ENCODE measurements at places on chromosomes 16 and 17.

DNA sequence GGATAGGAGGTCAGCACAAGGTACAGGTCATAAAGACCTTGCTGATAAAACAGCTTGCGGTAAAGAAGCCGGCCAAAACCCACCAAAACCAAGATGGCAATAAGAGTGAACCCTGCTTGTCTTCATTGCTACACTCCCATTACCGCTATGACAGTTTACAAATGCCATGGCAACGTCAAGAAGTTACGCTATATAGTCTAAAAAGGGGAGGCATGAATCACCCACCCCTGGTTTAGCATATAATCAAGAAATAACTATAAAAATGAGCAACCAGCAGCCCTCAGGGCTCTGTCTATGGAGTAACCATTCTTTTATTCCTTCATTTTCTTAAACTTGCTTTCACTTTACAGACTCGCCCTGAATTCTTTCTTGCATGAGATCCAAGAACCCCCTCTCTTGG lies 1.0 kb upstream of the HSBP1 start:
- DNase-seq = no peak

DNA sequence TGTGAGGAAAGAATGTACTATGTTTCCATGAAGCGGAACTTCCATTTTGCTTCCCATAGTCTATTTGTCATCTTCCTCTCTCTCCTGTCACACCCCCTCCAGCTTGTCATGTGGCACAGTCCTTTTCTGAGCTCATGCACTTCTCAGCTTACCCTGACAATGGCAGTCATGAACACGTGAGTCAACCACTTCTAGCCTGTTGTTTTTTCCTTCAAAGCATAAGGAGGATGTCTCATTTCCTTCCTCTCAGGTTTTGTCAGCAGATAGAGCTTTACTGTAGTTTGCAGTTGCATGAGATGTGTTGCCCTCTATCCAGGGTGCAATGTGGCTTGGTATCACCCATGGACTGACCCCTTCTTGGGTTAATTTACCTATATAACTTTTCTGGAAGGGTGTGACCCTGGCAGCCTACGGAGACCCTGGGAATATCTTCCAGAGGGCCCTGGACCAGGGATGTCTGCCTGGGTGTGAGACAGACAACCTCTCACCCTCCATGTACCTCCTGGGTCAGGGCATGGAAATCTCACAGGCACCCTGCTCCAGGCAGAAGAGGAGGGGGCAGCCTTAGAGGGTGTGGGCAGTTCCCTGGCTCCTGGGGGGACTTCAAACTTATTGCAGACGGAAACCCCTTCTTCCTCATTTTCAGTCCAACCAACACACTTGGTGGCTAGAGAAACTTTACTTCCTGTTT lies 4.0 kb upstream of the ZNF267 start:
- no peak for DNase-seq

DNA sequence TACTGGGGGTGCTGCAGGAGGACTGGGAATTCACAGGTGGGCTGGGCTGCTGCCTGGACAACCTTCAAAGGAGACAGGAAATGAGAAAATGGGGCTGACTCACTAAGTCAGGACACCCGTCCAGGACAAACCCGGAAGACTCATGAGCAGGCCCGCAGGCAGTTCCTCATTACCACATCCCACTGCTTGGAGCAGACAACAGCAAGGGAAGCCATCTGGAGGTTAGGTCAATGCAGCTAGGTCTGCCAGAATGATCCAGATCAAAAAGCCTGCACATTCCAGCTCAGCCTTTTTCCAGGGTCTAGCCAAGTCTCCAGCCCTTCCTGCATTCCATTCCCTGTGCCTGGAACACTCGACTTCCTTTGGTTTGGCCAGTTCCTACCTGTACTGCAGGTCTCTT lies 536.5 kb upstream of the CDH11 start:
- DNase-seq = no peak

- no peak for DNase-seq
These were observed 28.6 kb upstream of the DBNDD1 start for GRCh38 chr16:90047714-90048346.

All from cerebellar nuclear complex (tissue), 1 donor.